ENCODE measurements at places on chromosomes 6 and 20.

- DNase-seq = no peak
These were observed 596.1 kb downstream of the QKI start for GRCh38 chr6:164010441-164011103.

- DNase-seq = no peak
These were observed 146.6 kb downstream of the BCAS1 start for GRCh38 chr20:53923566-53924369.

GRCh38 chr6:119466226-119466625 is 116.7 kb upstream of the MAN1A1 start:
- DNase-seq = no peak

DNA sequence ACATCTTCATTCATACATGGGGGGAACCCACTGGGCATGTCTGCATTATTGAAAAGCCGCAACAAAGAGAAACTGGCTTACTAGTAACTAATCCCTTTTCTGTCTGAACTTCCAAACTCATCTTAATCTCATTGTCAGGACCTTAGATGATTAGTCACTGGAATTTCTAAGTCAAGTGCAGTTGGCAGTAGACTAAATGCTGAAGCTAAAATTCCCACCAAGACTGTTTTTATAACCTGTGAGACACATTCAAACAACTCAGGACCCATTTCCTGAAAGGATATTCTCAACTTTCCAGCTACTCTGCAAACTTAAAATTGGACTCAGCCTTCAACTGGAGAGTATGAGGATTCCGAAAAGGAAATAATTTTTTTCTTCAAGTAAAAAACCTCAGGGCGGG is 94.8 kb upstream of the SCAF8 start:
- DNase-seq = no peak

- DNase-seq = no peak
These were observed 7.4 kb upstream of the SLC52A3 start for GRCh38 chr20:775679-776135.

GRCh38 chr6:108869876-108870275 is 21.7 kb downstream of the ARMC2 start:
- no peak for DNase-seq

- no peak for DNase-seq
These were observed 48.1 kb downstream of the PRL start for GRCh38 chr6:22248513-22249308.

- no peak for DNase-seq
These were observed 51.5 kb downstream of the HBS1L start for GRCh38 chr6:135002974-135003703.

DNA sequence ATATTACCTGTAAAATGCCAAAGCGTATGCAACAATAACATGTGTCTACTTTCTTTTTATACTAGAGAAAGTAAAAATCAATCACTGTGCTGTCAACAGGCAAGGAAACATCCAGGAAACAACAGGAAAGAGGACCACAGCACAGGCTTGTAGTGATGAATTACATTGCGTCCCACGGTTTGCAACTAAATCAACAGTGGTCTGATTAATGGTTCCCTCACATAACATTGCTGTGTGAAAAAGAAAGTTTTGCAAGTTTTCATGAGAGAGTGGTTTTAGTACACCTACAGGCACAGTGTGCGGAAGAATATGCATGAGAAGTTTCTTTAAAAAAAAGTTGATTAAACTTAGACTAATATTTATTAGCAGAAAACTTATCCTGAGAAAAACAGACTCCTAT is 329.5 kb upstream of the HSF2 start:
- no peak for DNase-seq

GRCh38 chr6:15527838-15528617 is 134.8 kb downstream of the DTNBP1 start:
- peak; percentile 9 for DNase-seq

DNA sequence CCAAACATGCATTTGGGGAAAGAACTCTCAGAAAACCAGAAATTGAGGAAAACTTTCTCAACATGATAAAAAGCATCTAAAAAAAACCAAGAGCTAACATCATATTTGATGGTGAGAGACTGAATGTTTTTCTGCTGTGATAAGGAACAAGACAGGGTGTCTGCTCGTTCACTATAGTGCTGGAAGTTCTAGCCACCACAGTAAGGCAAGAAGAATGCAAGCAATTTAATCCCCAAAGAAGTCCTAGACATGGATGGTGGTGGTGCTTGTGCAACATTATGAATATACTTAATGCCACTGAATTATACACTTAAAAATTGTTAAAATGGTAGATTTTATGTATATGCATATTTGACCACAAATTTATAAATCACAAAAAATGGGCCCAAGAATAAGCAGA is 53.4 kb downstream of the LYRM2 start:
- no peak for DNase-seq

DNA sequence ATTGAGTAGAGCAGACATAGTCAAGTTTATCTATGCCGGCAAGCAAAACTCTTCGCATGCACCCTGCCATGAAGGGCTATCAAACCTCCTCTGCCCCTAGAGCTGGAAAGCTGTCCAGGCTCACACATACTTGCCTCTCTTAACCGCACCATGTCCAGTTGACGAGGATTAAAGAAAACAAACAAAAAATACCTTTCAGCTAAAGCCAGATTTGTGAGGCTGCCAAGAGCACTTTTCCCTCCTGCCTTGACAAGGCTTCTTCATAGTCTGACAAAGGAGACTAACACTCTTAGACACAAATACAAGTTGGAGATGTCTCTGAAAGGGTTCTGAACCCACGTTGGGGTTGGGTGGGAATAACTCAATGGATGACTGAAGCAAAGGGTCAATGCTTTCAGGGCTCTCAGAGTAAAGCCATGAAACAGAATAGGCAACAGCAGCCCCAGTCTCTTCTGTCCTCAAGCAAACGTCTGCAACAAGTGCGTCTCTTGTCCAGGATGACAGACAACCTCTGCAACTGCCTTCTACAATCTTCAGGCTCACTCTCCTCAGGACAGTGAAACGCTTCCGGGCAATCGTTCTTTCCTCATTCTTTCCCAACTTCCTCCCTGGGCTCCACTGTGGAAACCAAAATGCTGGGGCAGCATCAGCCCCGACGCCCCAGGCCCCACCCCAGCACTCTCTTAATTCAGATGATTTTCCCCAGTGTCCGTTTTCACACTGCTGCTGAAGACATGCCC is 57.8 kb downstream of the AGPAT4 start:
- no peak for DNase-seq

DNA sequence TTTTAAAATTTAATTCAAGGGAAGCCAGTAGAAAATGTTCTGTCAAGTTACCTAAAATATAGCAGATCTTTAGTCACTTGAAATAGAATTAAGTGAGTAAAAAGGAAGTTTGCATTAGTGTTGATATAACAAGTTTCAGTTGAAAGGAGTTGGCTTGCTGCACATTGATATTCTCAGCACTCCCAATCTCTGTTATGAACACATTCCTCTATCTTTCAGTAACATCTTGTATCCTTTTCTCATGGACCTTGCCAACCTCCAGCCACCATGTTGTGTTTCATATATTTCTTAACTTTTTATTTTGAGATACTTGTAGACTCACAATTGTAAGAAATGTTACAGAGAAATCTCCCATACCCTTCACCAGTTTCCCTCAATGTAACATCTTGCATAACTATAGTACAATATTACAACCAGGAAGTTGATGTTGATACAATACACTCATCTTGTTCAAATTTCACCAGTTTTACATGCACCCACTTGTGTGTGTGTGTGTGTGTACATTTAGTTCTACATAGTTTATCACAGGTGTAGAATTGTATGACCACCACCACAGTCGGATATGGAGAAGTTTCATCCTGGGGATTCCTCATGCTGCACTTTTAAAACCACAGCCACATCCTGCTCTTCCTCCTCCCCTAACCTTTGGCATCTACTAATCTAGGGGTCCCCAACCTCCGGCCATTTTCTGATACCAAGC is 20.2 kb upstream of the PAQR8 start:
- no peak for DNase-seq

- no peak for DNase-seq
These were observed 63.8 kb downstream of the NPEPL1 start for GRCh38 chr20:58756450-58756775.

- DNase-seq = no peak
These were observed 422.7 kb downstream of the NKAIN2 start for GRCh38 chr6:124226396-124226795.

- DNase-seq = no peak
These were observed 6.8 kb upstream of the BPIFA3 start for GRCh38 chr20:33210371-33210770.

- DNase-seq = peak; percentile 51
These were observed 12.9 kb upstream of the ARMC2 start for GRCh38 chr6:108835218-108835850.

GRCh38 chr6:107716688-107717089 is 107.4 kb downstream of the SCML4 start:
- no peak for DNase-seq

- no peak for DNase-seq
These were observed 57.6 kb downstream of the MEP1A start for GRCh38 chr6:46850792-46851191.

DNA sequence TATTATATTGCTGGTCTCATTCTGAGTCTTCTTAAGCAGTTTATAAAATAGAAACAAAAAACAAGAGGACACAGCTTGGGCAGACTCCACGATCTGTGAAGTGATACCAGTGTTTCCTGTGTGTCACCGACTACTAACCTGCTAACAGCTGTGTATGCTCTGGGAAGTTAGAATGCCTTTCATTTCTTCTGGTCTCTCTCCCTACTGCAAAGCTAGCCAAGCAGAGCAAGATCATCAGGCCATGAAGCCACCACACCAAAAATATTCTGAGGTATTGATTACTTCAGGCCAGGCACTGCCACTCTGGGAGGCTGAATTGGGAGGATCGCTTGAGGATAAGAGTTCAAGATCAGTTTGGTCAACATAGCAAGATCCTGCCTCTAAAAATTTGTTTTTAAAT is 46.9 kb upstream of the SMIM29 start:
- no peak for DNase-seq

DNA sequence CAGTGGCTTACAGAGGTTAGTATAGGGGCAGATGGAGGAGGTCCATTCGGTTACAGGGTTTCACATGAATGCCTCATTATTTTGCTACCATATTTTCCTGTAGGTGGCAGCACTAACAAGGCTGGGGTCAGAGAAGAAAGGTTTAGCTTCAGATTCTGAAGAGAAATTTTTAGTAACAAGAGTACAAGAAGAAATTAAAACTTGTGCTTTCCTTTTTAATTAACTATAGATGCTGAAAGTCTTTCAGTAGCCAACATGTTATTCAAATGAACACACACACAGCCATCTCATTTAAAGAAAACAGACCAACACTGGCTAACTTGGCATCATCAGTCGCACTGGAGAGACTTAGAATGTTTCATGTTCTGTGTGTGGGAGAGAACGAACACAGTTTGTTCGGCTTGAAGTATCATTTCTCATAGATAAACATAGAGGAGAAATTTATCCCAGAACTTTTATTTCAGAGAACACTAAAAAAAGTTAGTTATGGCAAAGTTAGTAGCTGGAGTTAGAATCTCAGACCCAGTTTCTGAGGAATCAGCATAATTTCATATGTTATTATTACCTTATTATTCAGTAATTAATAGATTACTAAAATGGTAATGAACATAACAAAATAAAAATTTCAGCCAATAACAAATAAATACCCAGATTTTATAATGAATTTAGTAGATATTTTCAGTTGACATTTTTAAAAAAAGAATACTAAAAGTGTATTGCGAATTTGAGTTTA is 314.0 kb upstream of the RSPO3 start:
- DNase-seq = no peak

DNA sequence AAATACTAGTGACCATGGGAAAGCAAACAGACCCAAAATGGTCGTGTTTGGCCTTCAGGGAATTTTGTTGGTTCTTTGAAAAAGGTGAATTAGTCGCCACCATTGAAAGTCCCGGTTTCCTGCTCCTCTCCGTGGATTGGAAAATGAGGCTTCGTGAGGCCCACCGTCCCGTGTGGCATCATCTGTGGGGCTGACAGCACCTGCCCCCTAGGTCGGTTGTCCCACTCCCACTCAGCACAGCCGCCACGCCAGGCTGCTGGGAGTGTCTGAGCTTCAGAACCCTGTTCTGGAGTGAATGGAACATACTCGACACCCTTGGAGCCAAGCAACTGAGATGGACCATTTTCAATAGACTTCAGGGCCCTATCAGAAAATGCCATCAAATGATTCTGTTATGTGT is 33.0 kb upstream of the FOXC1 start:
- DNase-seq = no peak

DNA sequence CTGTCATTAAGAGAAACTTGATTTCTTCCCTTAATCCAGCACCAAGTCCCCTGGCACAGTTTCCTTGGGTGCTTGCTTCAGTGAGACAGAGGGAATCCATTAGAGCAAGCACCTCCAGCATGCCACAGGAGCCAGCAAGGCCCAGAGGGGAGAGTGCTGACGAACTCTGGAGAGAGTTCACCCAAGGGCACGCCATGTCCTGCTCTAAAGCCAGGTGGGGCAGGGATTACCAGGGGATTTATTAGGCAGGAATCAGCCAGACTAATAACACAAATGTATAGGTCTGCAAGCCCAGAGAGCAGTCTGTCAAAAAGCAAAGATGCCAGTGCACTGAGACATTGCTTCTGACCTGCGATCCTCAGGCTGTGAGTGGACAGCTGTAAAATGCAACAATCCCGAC is 155.4 kb upstream of the SYNDIG1 start:
- no peak for DNase-seq
